CD4-positive, alpha-beta memory T cell (primary cell): ENCODE measurements at places on chromosomes 5 and 9. TPM values are rescaled to one million over a fixed set of nuclear protein-coding genes. Genes with fewer than 3 reads are reported as not detected.
A peak's percentile ranks its signal among the peaks of the same experiment; 100 is the strongest.

- peaks cover 4% of the 10 kb centered on the region for H3K27me3 ChIP-seq
- DNase-seq, result no peak
- H3K4me1 ChIP-seq, result peaks cover 3% of the 10 kb centered on the region
- no peak overlapping the region for H3K4me3 ChIP-seq
- no peaks in the 10 kb centered on the region for H3K36me3 ChIP-seq
- H3K27ac ChIP-seq, result no peak overlapping the region
Measured at GRCh38 chr9:91945277-91946085, 4.5 kb downstream of the ROR2 start.

DNA sequence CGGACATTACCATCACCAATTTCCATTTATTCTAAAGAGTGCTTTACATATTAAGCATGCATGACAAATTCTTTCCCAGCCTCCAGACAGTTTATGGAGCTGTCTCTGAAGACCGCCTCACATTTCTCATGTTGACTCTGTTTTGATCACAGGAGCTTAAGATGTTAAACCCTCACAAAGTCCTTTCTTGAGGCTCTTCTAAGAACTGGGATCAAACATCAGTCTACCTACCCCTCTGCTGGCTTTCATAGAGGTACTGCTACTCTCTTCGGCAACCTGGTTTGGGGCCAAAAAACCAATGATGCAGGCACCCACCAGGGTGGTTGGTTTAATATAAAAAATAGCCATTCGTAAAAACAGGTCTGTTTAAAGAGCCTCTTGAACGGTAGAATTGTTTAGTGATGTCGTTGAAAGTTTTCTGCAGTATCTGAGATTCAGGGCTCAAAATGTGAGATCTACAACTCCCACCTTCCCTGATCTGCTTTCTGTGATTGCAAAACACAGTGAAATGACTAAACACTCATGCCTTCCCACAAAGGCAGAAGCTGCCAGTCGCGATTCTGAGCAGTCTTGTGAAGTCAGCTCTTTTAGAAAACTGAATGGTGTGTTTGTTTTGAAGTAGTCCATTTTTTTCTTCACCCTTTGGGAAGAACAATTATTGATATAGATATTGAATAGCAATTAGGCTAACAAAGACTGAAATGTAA is 3.5 kb downstream of the RXFP3 start:
- no peak for DNase-seq
- H3K4me3 ChIP-seq, result no peak overlapping the region
- no peaks in the 10 kb centered on the region for H3K4me1 ChIP-seq
- peaks cover 9% of the 10 kb centered on the region for H3K27me3 ChIP-seq
- no peak overlapping the region for H3K27ac ChIP-seq

DNA sequence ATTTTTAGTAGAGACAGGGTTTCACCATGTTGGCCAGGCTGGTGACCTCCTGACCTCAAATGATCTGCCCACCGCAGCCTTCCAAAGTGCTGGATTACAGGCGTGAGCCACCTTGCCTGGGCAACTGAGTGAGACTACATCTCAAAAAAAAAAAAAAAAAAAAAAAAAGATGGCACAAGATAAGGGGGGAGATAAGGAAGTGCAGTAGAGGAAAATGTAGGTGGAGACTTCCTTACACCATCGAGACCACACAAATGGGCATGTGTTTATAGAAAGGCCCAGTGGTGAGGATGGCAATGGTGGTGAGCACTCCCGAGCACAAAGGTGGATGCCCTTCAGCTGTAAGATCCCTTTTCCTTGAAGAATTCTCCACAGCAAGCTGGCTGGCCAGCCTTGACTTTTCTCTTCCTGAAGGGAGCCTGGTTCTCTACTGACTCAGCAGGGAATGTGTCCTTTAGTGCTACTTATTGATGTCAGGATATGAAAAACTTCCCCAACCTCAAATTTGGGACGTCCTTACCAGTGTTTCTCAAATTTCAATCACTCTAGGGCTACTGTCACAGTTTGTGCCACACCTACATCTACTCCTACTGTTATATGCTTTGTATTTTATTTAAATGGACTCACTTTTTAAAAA is 28.2 kb downstream of the ERGIC1 start:
- no peak for DNase-seq
- peaks cover 19% of the 10 kb centered on the region for H3K4me1 ChIP-seq
- no peaks in the 10 kb centered on the region for H3K27me3 ChIP-seq
- H3K36me3 ChIP-seq, result no peaks in the 10 kb centered on the region
- no peak overlapping the region for H3K27ac ChIP-seq

DNA sequence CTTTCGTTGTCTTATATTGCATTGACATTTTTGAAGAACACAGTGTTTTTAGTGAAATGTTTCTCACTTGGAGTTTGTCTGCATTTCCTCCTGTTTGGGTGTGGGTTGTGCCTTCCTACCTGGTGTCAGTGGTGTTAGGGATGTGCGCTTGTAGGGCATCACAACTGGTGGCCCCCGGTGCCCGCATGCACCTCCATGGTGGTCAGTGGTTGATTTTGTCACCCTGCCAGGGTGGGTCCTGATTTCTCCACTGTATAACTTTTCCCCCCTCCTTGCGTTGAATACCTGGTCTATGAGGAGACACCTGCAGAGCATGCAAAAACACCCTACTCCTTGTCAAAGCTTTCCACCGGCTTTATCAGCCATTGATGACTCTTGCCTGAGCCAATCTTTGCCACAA is 132.9 kb downstream of the BARX1 start:
- no peak overlapping the region for H3K27ac ChIP-seq
- no peak overlapping the region for H3K4me3 ChIP-seq
- no peaks in the 10 kb centered on the region for H3K27me3 ChIP-seq

GRCh38 chr5:76384705-76385104 is 18.4 kb upstream of the IQGAP2 start:
- H3K4me3 ChIP-seq, result no peak overlapping the region
- H3K27me3 ChIP-seq, result no peaks in the 10 kb centered on the region
- peak; percentile 49 for DNase-seq
- H3K27ac ChIP-seq, result no peak overlapping the region
- H3K4me1 ChIP-seq, result peaks cover 44% of the 10 kb centered on the region
- no peaks in the 10 kb centered on the region for H3K36me3 ChIP-seq

- H3K4me3 ChIP-seq, result no peak overlapping the region
- no peaks in the 10 kb centered on the region for H3K27me3 ChIP-seq
- no peaks in the 10 kb centered on the region for H3K4me1 ChIP-seq
- DNase-seq, result no peak
Measured at GRCh38 chr5:16807547-16807864, 128.6 kb downstream of the MYO10 start.

DNA sequence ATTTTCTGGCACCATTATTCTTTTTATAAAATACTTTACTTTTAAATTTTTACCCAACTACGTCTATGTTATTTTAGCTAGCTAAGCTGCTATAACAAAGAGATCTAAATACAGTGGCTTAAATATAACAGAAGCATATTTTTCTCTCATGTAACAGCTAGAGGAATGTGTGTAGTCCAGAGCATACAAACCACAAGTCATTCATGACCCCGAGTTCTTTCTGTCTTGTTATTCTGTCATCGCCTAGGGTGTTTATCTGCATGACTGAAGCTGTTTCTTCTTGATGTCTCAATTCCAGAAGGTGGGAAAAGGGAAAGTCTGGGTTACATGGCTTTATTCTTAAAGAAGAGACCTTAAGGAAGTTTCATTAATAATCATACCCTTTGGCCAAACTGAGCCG is 136.9 kb upstream of the RFX3 start:
- no peak overlapping the region for H3K27ac ChIP-seq
- no peak for DNase-seq
- H3K4me1 ChIP-seq, result no peaks in the 10 kb centered on the region
- no peaks in the 10 kb centered on the region for H3K27me3 ChIP-seq
- no peaks in the 10 kb centered on the region for H3K36me3 ChIP-seq
- no peak overlapping the region for H3K4me3 ChIP-seq

GRCh38 chr9:81132318-81132717 is 557.0 kb downstream of the TLE1 start:
- no peaks in the 10 kb centered on the region for H3K4me1 ChIP-seq
- DNase-seq, result no peak
- H3K36me3 ChIP-seq, result no peaks in the 10 kb centered on the region
- H3K27ac ChIP-seq, result no peak overlapping the region

DNA sequence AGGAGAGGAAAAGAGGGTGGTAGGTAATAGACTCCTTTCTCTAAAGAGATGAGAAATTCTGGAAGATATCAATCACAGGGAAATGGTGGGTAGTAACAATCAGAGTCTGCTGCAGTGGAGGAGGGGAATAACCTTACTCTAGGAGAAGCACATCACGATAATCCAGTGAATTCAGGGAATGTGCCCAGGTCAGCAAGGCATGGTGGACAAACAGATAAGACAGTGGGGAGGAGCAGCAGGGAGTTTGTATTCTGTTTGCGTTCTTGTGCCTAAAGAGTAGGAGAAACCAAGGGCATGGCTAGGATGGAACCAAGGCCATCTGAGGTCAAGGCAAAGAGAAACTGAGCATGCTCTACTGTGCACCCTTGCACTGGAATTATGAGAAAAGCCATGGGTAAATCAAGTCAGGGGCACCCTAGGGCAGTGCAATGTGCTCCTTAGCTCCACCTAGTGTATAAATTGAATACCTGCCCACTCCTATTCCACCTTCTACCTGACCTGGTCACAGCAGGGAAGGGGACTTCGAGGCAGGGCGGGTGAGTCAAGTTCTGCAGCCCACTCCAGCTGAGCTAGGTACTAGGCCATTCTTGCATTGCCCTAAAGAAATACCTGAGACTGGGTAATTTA is 31.6 kb downstream of the RETREG1 start:
- no peak overlapping the region for H3K27ac ChIP-seq
- DNase-seq, result no peak
- H3K4me1 ChIP-seq, result no peaks in the 10 kb centered on the region
- H3K27me3 ChIP-seq, result no peaks in the 10 kb centered on the region
- no peaks in the 10 kb centered on the region for H3K36me3 ChIP-seq

- no peaks in the 10 kb centered on the region for H3K36me3 ChIP-seq
- H3K27ac ChIP-seq, result no peak overlapping the region
- H3K27me3 ChIP-seq, result no peaks in the 10 kb centered on the region
- no peak overlapping the region for H3K4me3 ChIP-seq
Measured at GRCh38 chr9:68668127-68668526, 36.9 kb upstream of the PIP5K1B start.

DNA sequence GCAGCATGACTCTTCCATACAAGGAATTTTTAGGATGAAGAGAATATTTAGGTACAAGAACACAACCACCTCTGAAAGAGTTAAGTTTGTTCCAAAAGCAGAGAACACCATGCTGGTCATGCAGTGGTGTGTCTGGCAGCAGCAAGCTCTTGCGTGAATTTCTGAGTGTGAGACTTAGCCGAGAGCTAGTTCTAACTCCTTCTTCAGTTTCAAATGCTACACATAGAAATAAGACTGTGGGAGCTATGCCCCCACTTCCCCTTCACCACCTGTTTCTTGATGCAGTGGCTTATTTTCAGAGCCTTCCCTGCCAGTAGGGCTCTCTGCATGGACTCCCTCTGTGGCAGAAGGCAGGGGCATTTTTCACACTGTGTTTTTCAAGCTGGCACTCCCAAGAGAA is 122.9 kb upstream of the ZNF366 start:
- no peaks in the 10 kb centered on the region for H3K27me3 ChIP-seq
- H3K4me3 ChIP-seq, result no peak overlapping the region
- no peaks in the 10 kb centered on the region for H3K36me3 ChIP-seq
- no peak overlapping the region for H3K27ac ChIP-seq

GRCh38 chr5:174148721-174149120 is 103.2 kb downstream of the NSG2 start:
- H3K27ac ChIP-seq, result no peak overlapping the region
- H3K4me1 ChIP-seq, result no peaks in the 10 kb centered on the region
- DNase-seq, result no peak
- no peaks in the 10 kb centered on the region for H3K36me3 ChIP-seq
- H3K4me3 ChIP-seq, result no peak overlapping the region

DNA sequence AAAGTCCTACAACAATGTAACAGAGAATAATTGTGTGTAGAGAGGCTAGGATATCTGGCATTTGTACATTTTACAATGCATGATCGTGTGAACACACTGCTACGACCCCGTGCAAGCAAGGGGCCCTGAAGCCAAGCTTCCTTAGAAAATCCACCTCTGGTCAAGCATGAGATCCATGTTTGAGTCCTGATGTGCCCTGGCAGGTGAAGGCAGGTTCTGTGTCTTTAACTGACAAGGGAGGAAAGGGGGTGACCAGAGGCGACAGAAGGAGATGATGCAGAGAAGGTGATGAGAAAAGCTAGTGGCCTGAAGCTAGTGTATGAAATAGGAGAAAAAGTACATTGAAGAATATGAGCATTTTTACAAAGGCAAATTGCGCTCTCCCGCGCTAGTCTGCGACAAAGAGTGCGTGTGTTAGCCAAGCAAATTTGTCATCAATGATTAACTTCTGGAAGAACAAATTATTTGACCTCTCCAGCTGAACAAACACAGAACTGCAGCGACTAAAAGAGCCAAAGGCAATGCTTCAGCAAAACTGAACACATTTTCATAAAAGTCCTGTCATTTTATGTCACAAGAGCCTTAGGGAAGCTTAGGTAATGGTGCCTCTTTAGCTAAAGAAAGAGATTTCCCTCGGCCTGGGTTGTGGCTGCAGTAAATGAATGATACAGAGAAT is 101.7 kb upstream of the DAPK1 start:
- no peak overlapping the region for H3K4me3 ChIP-seq
- DNase-seq, result no peak
- no peaks in the 10 kb centered on the region for H3K4me1 ChIP-seq
- H3K27ac ChIP-seq, result no peak overlapping the region
- H3K27me3 ChIP-seq, result no peaks in the 10 kb centered on the region

DNA sequence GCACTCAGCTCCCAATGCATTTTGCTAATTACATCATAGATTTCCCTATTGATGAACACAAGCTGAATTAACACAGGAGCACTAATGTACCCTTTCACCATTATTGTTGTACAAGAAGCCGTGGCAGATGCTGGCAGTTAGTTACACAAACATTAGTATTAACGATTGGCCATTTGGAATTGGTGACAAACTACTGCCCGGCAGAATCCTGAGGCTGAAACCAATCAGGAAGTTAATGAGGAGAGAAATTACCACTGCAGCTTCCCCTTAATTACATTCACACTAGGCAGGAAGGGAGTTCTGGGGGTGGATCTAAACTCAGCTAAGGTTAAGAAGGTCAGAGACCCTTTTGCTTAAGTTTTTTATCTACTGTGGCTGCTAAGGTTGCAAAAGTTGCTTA is 9.6 kb upstream of the DMRT3 start:
- no peak overlapping the region for H3K4me3 ChIP-seq
- no peak overlapping the region for H3K27ac ChIP-seq
- no peak for DNase-seq
- peaks cover 7% of the 10 kb centered on the region for H3K4me1 ChIP-seq

- no peaks in the 10 kb centered on the region for H3K36me3 ChIP-seq
- DNase-seq, result no peak
- peaks cover 6% of the 10 kb centered on the region for H3K27me3 ChIP-seq
- no peak overlapping the region for H3K4me3 ChIP-seq
Measured at GRCh38 chr5:127297348-127298035, 6.9 kb downstream of the MEGF10 start.

GRCh38 chr9:69433392-69433791 is 108.4 kb downstream of the ENTREP1 start:
- H3K4me3 ChIP-seq, result no peak overlapping the region
- no peak for DNase-seq
- no peaks in the 10 kb centered on the region for H3K4me1 ChIP-seq
- no peaks in the 10 kb centered on the region for H3K27me3 ChIP-seq
- H3K36me3 ChIP-seq, result no peaks in the 10 kb centered on the region
- no peak overlapping the region for H3K27ac ChIP-seq

The FST gene
- 3.3 TPM for total RNA-seq

The SPINK13 gene
- not detected for total RNA-seq

The RMRP gene
- 21,585 TPM for total RNA-seq

The GCNT1 gene
- total RNA-seq, result 5.8 TPM

The C9orf50 gene
- not detected for total RNA-seq

The DDX4 gene
- total RNA-seq, result not detected

The CRB2 gene
- not detected for total RNA-seq

The SPATA31A3 gene
- not detected for total RNA-seq

The SHOC1 gene
- not detected for total RNA-seq

The FLT4 gene
- 6.9 TPM for total RNA-seq

The SH3GL2 gene
- not detected for total RNA-seq
